ENCODE measurements at places on chromosomes 12 and 14.

- no peak for DNase-seq
Measured at GRCh38 chr12:121277374-121277759, 19.1 kb downstream of the CAMKK2 start.

DNA sequence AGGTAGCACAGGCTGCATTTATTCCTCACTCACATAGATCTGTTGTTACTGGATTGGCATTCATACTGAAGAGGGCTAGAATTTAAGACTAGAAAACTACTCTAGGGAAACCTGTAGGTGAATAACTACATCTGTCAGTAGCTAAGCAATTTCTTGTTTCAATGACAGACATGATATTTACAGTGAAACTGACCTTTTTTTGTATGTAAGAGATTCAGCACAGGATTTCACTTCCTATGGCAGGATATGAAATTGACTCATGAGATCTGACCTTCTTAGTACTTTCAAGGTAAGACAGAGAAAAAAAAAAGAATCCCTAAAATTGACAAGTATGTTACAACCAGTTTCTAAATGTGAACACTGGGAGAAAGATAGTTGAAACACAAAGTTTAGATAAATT is 189.8 kb upstream of the SLC16A7 start:
- no peak for DNase-seq

- no peak for DNase-seq
Measured at GRCh38 chr12:103422746-103423515, 72.8 kb downstream of the C12orf42 start.

DNA sequence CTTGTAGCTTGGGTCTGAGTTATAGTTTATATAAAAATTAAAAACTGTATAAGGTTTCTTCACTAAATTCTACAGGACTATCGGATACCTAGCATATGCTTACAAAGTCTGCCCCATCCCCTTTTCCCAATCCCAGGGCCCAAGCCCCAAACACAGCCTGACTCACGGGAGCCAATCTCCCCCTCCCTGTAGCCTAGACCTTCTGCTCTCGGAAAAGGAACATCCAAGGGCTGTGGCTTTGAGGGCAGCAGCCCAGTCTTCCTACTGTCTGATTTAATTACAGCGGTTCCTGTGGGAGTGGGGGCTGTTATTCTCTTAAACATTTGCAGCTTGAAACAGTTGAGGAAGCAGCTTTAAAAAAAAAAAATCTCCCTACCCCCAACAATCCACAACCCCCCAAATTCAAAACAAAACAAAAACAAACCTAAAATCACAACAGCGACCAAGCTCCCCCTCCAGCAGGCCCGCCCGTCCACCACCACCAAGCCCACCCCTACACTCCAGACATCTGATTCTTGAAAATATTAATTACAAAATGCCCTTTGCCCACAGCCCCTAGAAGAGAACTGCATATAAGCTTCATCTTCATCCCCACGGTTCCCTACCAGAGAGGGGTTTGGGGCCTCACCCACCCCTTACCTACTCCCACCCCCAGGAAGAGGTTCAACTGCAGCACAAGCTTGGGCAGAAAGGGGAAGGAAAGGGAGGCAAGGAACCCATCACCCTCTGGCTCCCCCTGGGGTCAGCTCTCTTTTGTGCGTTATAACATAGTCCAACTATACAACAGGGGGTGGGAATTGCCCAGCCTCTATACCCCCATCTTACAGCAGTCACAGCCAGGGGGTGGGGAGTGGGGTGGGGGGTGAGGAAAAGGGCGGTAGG is 1.1 kb upstream of the PRKAG1 start:
- peak; percentile 58 for DNase-seq
